ENCODE measurements at places on chromosomes 7 and 10. TPM values are rescaled to one million over a fixed set of nuclear protein-coding genes. Genes with fewer than 3 reads are reported as not detected.

The PROSER2 gene
- total RNA-seq = 29.3 TPM

The ZWINT gene
- total RNA-seq = 4.6 TPM

The ZNF37A gene
- total RNA-seq = 23.3 TPM

The TCAF2 gene
- 0.66 TPM for total RNA-seq

The GJC3 gene
- total RNA-seq = not detected

The CLDN15 gene
- 7.3 TPM for total RNA-seq

The ABCB8 gene
- total RNA-seq = 8.8 TPM

The ATG9B gene
- not detected for total RNA-seq

The SLC25A28 gene
- total RNA-seq = 22.1 TPM

The HTR7 gene
- not detected for total RNA-seq

The MSMB gene
- total RNA-seq = not detected

The TFR2 gene
- 0.26 TPM for total RNA-seq

The ITPRID1 gene
- total RNA-seq = not detected

The CDC14C gene
- not detected for total RNA-seq

The LRRC18 gene
- not detected for total RNA-seq

The BTBD16 gene
- not detected for total RNA-seq

The RELN gene
- 3.9 TPM for total RNA-seq

The COL17A1 gene
- not detected for total RNA-seq

The NODAL gene
- total RNA-seq = not detected

The GNB2 gene
- total RNA-seq = 123 TPM

The CPVL gene
- 17.9 TPM for total RNA-seq
